ENCODE measurements at places on chromosomes 4 and X.

GRCh38 chr4:108400309-108400708 is 220.1 kb upstream of the RPL34 start:
- no peak for DNase-seq

DNA sequence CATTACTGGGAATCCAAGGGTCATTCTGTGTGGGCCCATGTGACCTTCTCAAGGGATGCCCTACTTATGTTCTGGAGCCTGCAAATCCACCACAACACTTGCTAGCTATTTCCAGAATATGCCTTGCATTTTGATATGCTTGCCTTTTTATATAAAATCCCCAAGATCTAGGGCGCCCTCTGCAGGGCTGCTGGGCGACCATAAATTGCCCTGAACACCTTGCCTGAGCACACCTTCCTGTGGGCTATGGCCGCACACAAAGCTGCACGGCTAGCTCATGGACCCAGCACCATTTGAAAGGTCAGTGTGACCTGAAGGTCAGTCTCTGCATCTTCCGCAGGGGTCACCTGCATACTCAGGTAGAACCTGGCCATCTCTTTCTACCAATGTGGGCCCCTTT is 311.7 kb downstream of the NLGN4X start:
- DNase-seq, result peak; percentile 42

DNA sequence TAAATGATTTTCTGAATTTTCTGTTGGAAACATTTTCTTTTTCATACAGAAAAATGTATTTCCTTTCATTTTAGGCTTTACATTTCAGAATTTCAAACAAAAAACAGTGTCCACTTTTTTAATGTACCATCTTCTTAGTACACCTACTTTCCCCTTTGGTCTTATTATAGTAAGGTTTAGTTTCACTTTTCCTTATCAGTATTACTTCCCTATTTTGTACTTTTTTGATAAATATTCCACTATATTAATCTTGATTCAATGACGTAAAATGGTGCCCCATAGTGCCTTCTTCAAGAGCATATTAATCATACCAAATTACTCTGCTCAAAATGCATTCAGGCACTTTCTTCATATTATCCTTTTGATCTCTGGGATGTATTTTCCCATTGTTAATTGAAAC is 52.5 kb downstream of the BANK1 start:
- no peak for DNase-seq

GRCh38 chr4:154506253-154506652 is 14.7 kb upstream of the DCHS2 start:
- peak; percentile 28 for DNase-seq

DNA sequence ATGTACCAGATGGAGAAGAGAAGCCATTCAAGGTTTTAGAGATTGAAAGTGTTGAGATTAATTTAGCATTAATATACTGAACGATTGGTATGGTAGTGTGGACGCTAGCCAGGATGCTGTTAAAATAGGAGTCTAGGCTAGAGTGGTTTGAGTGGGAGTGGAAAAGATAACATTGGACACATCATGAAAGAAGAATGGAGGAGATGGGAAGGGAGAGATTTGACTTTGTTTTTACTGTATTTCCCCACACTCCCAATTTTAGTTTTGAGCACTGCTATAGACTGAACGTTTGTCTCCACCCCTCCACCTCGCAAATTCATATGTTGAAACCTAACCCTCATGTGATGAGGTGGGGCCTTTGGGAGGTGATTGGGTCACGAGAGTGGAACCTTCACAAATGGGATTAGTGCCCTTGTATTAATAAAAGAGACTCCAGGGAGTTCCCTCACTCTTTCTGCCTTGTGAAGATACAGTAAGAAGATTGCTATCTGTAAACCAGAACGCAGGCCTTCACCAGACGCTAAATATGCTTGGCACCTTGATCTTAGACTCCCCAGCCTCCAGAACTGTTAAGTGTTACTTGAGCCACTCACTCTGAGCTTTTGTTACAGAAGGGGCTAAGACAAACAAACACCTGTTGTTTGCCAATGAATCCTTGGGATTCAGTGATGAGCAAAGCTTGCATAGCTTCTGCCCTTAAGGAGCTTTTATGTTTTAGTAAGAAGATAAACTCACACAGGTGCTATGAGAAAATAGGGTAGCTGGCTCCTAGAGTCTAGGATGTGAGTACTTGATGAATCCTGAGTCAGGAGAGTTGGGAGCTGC is 25.8 kb downstream of the USP9X start:
- no peak for DNase-seq

DNA sequence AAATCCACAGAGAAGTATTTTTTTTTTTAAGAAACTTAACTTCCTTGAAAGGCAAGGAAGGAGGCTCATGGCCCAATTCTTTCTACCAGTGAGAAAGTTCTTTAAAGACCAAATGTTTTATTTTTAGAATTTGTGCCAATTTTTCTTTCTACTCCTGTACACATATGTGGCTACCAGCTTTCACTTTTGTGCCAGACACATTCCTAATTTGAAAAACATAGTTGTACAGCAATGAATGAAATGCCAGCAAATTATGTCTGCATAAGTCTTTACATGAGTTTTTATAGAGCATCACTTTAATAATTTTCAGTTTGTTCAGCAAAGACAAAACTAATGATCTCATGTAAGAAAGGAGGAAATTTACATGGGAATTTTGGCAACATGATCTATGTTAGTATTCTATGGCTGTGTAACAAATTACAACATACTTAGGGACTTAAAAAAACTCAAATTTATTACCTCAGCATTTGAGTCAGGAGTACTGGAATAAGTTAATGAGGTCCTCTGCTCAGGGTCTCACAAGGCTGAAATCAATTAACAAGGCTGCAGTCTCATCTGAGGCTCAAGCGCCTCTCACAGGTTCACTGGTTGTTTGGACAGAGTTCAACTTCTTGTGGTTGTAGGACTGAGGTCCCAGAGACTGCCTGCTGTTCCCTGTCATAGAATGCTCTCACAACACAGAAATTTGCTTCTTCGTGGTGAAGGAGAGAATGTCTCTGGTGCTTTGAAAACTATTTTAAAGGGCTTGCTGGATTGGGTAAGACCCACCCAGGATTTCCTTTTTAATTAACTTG is 678.2 kb upstream of the FAM241A start:
- DNase-seq, result no peak

Data from RPMI8226 (cell line).